ENCODE measurements at places on chromosomes 2 and 18.
A peak's percentile ranks its signal among the peaks of the same experiment; 100 is the strongest.

DNA sequence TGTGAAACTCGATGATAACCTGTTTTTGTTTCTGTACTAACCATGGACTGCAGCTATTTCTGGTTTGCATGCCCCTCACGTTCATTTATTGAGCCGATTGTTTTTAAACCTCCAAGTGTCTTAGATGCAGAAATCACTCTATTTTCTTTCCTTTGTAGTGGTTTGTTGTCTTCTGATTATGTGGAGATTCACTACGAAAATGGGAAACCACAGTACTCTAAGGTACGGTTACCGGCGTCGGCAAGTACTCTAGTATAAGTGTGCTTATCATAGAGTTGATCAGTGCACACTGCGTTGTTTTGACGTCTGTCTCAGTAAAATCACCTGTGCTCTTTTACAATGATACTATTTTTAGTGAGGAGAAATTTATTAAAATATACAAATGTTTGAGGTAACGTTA lies 87.4 kb downstream of the ADAM23 start:
- peak; percentile 27 for DNase-seq

DNA sequence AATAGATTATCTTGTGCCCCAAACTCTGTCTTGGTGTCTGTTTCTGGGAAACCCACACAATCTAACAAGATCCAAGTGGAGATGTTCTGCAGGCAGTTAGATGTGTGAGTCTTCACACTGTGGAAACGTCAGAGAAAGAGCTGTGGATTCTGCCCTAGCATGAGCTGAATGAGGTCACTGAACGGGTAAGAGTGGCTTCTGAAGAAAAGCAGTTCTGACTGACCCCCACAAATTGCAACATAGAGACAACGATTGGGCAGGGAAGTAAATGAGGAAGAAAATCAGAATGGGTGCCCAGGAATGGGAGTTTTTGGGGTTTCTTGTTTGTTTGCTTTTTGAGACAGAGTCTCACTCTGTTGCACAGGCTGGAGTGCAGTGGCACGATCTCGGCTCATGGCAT lies 12.9 kb upstream of the RPL37A start:
- no peak for DNase-seq

GRCh38 chr2:118855451-118856279 lies 8.2 kb upstream of the EN1 start:
- peak; percentile 82 for DNase-seq

GRCh38 chr2:198546122-198546521 lies 741.7 kb downstream of the PLCL1 start:
- no peak for DNase-seq

- no peak for DNase-seq
Measured at GRCh38 chr2:197950724-197951123, 146.3 kb downstream of the PLCL1 start.

- DNase-seq, result no peak
Measured at GRCh38 chr2:150466741-150467620, 20.5 kb downstream of the RND3 start.

DNA sequence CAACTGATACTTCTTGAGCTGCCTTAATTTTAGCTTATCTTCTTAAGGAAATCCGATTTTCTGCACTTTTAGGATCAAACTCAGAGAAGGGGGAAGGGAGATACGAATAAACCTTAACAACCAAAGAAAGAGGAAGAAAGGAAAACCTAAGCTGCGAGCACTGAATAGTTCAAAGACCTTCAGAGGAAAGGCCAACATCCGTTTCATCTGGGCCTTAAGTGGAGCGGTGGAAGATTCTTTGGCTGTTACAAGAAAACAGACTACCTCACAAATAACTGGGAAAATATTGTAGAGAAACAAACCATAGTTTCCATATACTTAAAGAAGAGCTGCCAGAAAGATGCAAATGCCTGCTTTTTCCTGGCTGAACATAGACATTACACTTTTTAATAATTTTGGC lies 43.6 kb downstream of the VIT start:
- DNase-seq, result no peak

DNA sequence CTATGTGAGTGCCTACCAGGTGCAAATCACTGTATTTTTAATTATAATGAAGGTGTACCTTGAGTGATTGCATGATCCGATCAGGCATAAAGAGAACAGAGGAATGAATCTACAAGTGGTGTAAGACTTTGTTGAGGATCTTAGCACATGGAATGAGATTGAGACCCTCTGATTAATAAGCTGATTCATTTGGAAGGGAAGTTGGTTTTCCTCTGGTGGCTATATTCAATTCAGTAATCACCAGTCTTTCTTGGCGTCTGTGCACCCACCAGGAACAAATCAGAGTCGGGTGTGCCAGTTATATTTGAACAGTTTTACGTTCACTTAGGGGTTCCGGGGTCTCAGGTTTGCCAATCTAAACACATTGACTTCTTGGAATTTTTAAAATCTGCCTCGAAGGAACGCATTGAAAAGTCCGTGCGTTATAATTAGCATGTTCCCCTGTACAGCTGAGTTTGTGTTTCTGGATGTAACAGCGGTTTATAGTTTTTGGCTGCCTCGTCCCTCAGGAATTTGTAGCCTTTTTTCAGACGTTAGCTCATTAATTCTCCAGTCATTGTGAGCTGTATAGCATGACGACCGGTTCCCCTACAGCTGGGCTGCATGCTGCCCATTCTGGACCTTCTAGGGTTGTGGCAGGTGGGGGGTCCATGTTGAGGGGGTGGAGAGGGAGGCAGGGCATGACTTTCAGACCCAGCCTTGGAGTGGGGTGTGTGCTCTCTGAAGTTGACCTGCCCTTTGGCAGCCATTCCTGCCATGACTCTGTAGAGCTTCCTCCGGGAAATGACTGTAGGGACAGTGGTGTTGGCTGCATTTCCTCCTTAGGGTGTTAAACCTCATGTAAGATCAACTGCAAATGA lies 20.3 kb downstream of the MYO1B start:
- DNase-seq, result no peak

GRCh38 chr2:101252408-101253012 lies at the start of gene CNOT11:
Gene CNOT11 (plus strand): TSS chr2:101252886. CDS start chr2:101252965, 79 bp downstream.
- peak; percentile 99 for DNase-seq

- DNase-seq, result no peak
Measured at GRCh38 chr2:177187631-177188312, 24.8 kb upstream of the HNRNPA3 start.

- DNase-seq, result no peak
Measured at GRCh38 chr2:118667964-118668363, 179.5 kb downstream of the EN1 start.

DNA sequence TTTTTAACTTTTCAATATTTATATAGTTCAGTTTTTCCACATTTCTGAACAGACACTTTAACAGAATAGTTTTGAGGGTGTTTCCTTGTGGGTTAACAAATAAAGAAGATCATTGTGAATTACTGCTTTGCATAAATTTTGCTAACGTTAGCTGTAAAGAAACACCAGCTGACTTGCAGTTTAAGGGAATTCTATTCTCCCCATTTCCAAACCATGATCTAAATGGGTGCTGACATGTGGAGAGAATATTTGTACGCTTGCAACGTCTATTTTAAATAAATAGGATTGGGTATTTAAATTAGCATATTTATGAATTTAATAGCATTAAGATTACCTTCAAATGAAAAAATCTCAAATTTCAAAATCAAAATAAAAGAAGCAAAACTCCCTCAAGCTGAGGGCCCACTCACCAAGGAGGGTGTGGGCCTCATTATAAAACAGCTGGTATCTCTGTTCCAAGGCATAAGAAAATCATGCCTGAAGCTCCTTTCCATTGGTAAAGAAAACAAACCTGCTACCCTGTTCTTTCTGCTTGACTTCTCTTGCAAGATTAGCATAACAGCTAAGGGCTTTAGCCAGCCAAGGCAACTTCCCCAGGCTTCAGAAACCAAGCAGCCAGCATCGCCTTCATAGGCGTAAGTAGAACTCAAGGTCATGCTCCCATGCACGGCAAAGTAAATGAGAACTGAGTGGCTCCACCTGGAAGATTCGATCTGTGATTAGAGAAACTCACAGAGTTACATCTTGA lies 3.2 kb downstream of the MRO start:
- no peak for DNase-seq

DNA sequence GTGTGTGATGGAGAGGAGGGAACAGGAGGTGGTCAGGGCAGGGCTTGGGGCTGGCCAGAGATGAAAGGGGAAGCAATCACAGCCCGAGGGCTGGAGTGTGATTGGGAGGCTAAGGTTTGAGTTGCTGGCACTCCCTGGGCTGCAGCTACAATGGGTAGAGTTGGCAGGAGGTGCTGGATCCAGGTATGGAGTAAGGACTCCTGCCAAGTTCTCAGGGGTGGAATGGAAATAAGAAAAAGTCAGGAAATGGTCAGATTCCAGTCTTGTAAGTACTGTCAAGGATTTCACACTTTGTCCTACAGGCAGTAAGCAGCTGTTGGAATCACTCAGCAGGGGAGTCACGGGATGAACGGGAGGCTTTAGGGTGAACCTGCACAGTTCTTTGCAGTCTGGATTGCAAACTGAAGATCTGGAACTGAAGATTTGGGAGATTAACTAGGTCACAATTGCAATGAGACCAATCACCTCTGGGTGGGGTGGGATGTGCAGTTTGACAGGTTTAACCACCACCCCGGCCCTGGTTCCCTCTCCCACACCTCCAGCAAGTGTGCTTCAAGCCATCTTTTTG lies 10.9 kb upstream of the INPP5D start:
- peak; percentile 38 for DNase-seq

DNA sequence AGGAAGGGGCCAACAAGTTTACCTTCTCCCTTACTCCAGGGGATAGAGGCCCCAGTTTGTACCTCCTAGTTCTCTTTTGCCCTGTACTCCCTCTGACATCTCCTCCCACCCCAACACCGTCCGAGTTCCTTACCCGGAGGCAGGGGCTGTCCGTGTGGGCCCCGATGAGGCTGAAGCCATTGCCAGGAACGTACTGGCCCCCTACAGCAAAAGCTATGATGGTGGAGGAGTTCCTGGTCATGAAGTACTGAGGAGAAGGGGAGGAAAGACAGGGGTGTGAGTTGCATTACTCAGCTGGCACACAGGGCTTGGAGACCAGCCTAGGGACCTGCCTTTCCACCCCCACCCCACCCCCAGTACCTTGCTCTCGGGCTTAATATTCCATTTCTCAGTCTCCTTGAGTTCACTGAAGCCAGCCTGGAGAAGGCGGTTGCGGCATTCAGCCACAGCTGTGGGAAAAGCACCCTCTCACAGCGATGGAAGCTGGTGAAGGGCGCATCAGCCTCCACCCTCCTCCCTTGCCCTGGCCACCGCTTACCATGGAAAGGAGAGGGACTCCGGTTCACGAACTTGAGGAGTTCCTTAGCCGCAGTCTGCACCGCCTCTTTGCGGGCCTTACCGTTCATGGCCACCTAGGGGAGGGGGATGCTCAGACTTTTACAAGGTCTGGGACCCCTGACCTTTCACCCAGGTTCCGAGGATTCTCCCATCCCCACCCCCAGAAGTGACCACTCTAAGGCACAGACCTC lies 1.0 kb downstream of the DNPEP start:
- peak; percentile 26 for DNase-seq

DNA sequence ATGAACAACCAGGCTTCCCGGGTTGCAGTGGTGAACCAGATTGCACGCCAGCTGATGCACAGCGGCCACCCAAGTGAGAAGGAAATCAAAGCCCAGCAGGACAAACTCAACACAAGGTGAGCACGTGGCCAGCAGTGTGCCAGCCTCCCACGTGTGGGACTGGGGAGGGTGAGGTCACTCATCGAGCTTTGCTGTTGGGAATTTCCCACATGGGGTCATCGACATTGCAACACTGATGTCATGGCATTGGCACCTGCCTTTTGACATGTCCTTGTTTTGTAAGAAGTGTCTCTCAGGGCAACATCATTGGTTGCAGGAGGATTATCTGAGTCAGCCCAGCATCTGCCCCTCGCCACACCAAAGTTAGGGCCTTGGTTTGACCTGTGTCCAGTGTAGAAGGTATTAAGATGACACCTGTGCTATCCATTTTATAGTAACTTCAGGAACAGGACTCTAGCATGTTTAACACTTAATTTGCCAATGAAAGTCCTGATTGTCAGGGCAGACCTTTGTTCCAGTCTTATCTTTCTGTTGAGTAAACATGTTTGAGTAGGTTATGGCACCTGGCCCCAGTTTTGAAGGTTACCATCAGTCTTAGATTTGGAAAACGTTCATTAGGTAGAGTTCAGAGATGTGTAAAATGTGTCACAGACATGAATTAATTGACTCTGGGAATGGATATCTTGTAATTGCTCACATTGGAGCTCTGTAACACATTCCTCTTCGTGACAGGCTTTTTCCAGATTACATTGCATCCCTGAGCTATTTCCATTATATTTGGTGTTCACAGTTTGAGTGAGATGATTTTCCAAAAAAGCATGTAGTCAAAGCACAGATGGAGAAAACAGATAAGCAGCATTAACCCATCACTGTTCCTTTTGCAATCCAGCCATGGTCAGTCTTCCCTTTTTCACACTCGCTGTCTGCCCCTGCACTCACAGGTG lies 93.3 kb upstream of the EML6 start:
- DNase-seq, result no peak

GRCh38 chr2:95024960-95025405 lies 525 bp upstream of the MAL start:
- DNase-seq, result peak; percentile 37

- no peak for DNase-seq
Measured at GRCh38 chr2:227888289-227888688, 16.9 kb downstream of the DAW1 start.

- DNase-seq, result no peak
Measured at GRCh38 chr18:41842886-41843285, 112.1 kb upstream of the PIK3C3 start.

GRCh38 chr2:221731432-221732145 lies 159.5 kb upstream of the EPHA4 start:
- DNase-seq, result no peak

GRCh38 chr2:86124683-86125082 lies 18.6 kb downstream of the PTCD3 start:
- no peak for DNase-seq

GRCh38 chr2:231621051-231621879 lies 28.6 kb downstream of the TEX44 start:
- DNase-seq, result no peak

GRCh38 chr2:64383016-64383591 lies 70.9 kb upstream of the LGALSL start:
- DNase-seq, result no peak

- no peak for DNase-seq
Measured at GRCh38 chr2:1594123-1594372, 150.3 kb downstream of the PXDN start.

- peak; percentile 79 for DNase-seq
Measured at GRCh38 chr2:230602562-230603230, 109.9 kb upstream of the CAB39 start.

DNA sequence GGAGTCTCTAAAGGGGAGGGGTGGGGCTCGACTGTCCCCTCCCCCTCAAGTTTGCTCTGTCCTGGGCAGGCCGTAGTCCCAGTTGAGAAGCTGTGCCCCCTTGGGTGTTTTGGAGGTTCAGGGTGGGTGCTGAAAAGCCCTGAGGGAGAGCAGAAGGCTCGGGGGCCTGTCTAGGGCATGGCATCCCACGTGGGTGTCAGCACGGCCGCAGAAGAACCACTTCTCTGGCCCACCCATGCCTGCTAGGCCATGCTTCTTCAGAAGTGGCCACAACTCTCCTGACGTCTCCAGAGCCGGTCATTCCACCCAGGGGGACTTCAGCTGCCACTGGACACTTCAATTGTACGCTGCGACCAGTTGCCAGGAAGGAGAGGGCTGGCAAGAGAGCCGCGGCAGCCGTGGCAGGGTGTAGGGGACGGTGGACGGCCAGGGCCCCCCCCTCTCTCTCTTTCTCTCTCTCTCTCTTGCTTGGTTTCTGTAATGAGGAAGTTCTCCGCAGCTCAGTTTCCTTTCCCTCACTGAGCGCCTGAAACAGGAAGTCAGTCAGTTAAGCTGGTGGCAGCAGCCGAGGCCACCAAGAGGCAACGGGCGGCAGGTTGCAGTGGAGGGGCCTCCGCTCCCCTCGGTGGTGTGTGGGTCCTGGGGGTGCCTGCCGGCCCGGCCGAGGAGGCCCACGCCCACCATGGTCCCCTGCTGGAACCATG lies at the start of gene INPP5D:
INPP5D (plus strand) TSS at position 546 of the 704 bp plus-strand sequence; CDS start at position 683, 137 bp downstream.
- DNase-seq, result peak; percentile 88

GRCh38 chr18:24802456-24802855 lies 342.0 kb downstream of the HRH4 start:
- DNase-seq, result no peak

Measured in activated CD8-positive, alpha-beta T cell treated with anti-CD3 and anti-CD28 coated beads, Interleukin-2, amount 10 ng/mL, durations not matched to agents 7 days and 5 days (primary cell).